ENCODE measurements at places on chromosomes 12 and 14.

DNA sequence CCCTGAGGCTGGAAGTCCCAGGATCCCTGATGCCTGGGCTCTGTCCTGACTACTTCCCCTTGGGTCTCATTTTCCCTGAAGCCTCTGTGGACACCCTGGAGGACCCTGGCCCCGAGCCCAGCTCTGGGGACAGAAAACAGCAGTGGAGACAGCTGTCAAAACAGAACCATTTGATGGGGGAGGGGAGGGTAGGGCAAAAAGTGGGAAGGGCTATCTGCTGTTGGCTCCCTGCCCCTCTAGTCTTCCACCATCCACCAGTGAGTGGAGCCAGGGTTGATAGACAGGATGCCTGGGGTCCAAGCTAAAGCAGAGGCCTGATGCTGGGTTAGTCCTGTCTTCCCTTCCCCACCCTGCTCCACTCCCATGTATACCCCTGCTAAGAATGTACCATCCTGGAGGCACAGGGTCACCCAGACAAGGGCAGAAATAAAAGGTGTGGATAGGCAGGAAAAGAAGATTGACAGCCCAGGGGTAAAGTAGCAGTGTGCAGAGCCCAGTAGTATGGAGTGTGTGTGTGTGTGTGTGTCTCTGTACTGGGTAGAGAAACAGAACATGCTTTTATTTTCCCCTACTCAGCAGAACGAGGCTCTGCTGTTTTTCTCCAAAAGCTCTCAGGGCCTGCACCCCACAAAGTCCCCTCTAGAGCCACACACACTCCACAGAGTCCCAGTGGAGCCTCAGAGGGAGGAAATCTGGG, 9.8 kb downstream of the ZNF385A start:
- DNase-seq, result no peak

DNA sequence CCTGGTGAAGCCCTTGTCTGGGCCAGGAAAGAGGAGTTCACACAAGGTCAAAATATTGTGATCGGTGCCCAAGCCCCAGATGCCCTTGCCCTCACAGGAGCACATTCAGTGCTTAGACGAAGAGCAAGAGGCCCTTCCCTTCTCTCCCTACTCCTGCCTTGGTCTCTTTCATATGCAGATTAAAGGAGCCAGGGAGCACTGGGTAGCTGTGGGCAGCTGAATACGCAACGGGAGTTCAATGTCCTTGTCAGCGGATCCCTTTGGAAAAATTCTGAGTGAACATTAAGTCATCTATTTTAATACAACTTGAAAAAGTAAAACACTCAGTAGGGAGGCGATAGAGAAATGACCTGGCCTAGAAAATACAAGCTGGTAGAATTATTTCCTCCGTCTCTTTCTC, 1489.4 kb downstream of the AACS start:
- no peak for DNase-seq

- DNase-seq, result peak; percentile 44
Measured at GRCh38 chr12:110846615-110847566, at the start of gene CCDC63. Gene CCDC63 (plus strand): TSS chr12:110846987. CDS start chr12:110852955, 5,968 bp downstream.

GRCh38 chr12:64091186-64091585, 130.9 kb downstream of the KICS2 start:
- DNase-seq, result no peak

DNA sequence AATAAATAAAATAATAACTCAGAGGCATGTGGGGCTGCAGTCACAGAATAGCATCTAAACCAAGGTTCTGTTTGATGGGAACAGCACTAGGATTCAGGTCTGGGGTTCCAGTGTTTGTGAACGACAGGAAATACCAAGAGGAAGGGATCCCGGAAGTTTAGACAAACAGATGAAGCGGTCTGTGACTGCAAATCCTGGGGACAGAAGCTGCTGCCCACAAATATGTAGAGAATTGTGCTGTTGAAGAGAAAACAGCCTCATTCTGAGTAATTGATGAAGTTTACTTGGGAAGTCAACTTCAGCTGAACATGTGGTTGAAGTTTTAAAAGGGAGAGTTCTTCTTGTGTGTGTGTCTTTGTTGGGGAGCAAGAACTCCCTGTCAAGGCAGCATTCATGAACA, 98.4 kb upstream of the TBX5 start:
- DNase-seq, result no peak
